Naive B cell (primary cell): ENCODE measurements at places on chromosomes 13 and 19.

DNA sequence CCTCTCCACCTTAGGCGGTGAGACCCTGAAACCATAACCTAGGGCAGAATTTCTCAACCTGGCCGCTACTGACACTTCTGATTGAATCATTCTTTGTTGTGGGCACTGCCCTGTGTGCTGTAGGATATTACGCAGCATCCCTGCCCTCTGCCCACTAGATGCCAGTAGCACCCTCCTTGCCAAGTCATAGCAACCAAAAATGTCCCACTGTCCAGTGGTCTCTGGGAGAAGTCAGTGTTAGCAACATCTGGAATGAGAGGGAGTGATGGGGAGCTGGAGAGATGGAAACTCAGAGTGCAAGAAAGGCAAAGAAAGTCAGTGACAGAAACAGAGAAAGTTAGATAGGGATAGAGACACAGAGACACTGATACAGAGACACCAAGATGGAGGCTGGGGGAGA, 13.6 kb downstream of the KLK4 start:
- H3K36me3 ChIP-seq, result peaks cover 12% of the 10 kb centered on the region
- no peak for DNase-seq
- peak overlapping the region; percentile 96 for H3K27ac ChIP-seq
- peaks cover 51% of the 10 kb centered on the region for H3K4me1 ChIP-seq

- no peak for DNase-seq
- no peak within 1 kb of the TSS for H3K27ac ChIP-seq
Measured at GRCh38 chr19:5851302-5851701, at the start of gene FUT3. FUT3 (minus strand) TSS chr19:5851449.

DNA sequence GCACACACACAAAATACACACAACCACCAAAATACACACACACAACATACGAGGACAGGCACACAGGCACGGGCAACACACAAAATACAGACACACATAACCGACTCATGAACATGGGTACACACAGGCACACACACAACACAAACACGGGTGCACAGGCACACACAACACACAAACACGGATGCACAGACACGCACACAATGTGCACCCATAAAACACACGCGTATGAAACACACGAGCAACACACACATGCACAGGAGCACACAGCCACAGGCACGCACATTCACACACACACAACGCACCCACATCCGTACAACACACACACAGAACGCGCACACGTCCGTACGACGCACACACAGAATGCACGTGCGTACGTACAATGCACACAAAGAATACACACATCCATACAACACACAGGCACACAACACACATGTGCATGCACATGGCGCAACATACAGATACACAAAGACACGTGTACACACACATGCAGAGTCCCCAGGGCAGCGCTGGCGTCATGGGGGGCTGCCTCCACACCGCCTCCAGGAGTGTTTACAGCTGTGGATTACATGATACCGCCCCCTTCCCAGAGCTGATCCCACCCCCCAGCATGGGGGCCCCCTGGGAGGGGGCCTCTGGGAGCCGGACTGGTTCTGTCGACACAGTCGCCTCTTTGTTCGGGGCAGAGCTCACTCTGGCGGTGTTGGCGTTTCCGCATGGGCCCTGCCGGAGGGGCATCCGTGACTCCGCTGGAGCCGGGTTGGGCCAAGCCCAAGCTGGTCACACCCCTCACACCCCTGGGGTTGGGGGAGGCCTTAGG, 2.9 kb downstream of the SBNO2 start:
- peaks cover 8% of the 10 kb centered on the region for H3K36me3 ChIP-seq
- H3K4me3 ChIP-seq, result peak overlapping the region; percentile 89
- no peak for DNase-seq

- H3K27me3 ChIP-seq, result peaks cover 6% of the 10 kb centered on the region
- H3K36me3 ChIP-seq, result no peaks in the 10 kb centered on the region
- H3K4me1 ChIP-seq, result no peaks in the 10 kb centered on the region
- no peak for DNase-seq
- no peak overlapping the region for H3K4me3 ChIP-seq
- no peak overlapping the region for H3K27ac ChIP-seq
Measured at GRCh38 chr13:95607366-95607765, 37.1 kb downstream of the DZIP1 start.

GRCh38 chr13:59415498-59415897, 748.2 kb downstream of the DIAPH3 start:
- no peaks in the 10 kb centered on the region for H3K36me3 ChIP-seq
- no peaks in the 10 kb centered on the region for H3K4me1 ChIP-seq
- H3K27ac ChIP-seq, result no peak overlapping the region
- H3K4me3 ChIP-seq, result no peak overlapping the region
- DNase-seq, result no peak

- H3K4me1 ChIP-seq, result peaks cover 2% of the 10 kb centered on the region
- H3K27ac ChIP-seq, result no peak overlapping the region
- H3K27me3 ChIP-seq, result peaks cover 33% of the 10 kb centered on the region
- no peak overlapping the region for H3K4me3 ChIP-seq
Measured at GRCh38 chr19:46499692-46500091, 4.0 kb upstream of the PNMA8B start.

DNA sequence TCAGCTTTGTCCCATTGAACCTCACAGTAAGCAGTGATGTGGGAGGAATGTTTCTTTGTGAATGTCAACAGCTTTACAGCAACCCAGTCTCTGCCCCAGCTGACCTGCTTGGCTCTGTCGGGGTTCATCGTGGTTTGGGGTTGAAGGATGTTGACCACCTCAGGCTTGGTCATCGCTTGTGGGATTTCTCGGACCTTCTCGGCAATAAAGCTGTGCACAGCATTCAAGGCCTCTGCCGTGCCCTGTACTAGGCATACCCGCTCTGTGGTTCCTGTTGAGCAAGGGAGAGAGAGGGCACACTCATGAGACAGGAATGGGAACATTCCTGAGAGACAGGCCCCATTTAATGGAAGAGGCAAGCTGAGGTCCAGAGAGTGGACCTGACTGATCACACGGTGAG, 20.0 kb downstream of the NOVA2 start:
- H3K36me3 ChIP-seq, result peaks cover 27% of the 10 kb centered on the region
- peaks cover 5% of the 10 kb centered on the region for H3K4me1 ChIP-seq
- H3K4me3 ChIP-seq, result peak overlapping the region; percentile 32
- peaks cover 51% of the 10 kb centered on the region for H3K27me3 ChIP-seq
- no peak overlapping the region for H3K27ac ChIP-seq
